ENCODE measurements at places on chromosomes 6 and 20.

GRCh38 chr20:50415516-50416268 lies 94.5 kb upstream of the PTPN1 start:
- DNase-seq = peak; percentile 89

- DNase-seq = no peak
These were observed 54.2 kb upstream of the ADGRF1 start for GRCh38 chr6:47096211-47096895.

DNA sequence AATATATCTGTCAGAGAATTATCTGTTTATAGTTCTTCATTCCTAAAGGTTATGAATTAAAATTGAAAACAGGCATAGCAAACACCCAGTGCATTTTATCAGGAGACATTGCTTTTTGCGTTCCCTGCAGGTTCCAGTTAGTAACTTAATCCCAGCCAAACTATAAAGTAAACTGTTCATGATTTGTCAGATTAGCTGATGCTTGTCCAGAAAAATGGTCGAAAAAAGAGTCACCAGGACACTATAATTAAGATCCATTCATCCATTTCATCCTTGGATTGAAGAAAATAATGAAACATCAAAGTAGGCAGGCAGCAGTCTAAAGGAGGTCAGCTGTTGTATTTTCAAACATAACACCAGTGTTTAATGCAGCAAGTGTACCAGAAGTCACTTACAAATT lies 75.9 kb downstream of the EPHA7 start:
- no peak for DNase-seq

DNA sequence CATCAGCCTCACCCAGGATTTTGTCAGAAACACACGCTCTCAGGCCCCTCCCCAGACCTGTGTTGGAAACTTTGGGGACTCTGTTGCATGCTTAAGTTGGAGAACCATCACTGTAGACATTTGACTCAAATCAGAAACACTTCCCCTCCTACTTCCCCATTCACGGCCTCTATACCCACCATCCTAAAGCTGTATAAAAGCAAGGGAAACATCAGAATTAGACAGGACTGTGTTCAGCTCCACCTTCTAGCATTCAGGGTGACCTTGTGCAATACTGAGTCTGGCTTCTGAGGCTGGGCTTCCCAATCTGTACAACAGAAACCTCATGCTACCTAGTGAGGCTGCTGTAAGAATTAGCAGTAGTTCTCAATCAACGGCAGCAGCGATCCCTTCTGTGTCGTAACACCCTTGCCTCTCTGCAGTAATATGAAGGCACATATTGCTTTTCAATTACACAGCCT lies 252.3 kb downstream of the LY86 start:
- DNase-seq = no peak

DNA sequence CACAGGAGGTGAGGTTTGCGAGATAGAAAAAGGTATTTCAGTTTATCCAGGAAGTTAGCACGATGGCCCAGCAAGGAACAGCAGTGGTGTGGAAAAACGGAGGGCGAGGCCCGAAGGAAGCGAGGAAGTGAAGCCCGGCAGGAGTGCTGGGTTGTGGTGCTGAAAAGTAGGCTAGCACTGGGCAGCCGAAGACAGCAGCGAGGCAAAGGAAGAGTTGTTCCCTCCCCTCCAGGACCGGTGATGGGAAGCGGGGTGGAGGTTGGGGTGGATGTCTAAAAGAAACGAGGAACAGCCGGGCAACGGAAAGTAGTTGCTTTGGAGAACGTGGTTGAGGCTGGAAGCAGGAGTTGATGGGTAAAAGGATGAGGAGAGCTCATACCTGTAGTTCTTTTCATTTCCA lies 1.4 kb downstream of the METTL24 start:
- DNase-seq = peak; percentile 83

DNA sequence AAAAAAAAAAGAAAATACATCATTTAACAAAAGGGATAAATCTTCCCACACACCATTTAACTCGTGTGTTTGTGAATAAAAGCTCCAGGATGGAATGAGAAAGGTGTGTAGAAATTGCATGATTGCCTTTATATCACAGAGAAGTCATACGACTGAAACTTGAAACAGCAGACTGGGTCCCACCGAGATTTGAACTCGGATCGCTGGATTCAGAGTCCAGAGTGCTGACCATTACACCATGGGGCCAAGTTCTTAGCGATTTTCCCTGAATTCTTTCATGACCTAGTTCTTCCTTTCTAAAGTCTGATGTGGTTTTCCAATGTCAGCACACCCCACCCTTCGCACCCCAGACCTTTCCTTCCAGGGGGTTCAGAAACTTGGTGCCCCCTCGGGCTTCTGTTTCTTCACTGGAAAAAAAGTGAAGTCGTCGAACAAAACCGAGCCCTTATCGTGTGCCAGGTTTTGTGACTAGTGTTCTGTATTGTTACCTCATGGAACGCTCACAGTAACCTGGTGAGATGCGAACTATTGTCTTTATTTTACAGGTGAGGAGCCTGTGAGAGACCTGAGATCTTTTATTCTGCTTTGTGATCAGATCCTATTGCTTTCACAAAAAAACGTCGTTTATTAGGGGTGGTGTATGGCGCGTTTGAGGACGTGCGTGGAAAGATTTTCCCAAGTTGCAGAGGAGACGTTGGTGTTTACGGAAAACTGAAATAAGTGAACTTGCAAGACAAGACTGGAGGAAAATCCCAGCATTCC lies 120.8 kb downstream of the OR2B2 start:
- peak; percentile 63 for DNase-seq

- DNase-seq = no peak
These were observed 102.7 kb downstream of the FIG4 start for GRCh38 chr6:109793792-109794191.

DNA sequence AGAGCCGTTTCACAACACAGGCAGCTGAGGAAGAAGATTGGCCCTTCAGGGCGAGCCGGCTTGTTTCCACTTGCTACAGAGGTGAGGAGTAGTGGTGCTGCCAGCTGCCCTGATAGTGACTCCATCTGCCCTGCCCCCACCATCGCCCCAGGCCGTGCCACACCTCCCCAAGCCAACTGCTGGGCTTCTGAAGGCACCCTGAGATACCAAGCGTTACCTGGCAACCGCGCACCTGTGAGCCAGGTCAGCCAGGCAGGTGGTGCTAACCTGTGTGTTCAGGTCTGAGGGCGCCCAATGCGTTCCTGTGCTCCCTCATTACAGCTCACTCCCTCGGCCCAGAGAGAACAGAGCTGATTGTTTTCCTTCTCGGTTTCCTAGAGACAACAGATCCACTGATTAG lies 299.1 kb upstream of the ID4 start:
- DNase-seq = no peak

GRCh38 chr6:31171931-31172905 lies 1.7 kb upstream of the POU5F1 start:
- DNase-seq = no peak

DNA sequence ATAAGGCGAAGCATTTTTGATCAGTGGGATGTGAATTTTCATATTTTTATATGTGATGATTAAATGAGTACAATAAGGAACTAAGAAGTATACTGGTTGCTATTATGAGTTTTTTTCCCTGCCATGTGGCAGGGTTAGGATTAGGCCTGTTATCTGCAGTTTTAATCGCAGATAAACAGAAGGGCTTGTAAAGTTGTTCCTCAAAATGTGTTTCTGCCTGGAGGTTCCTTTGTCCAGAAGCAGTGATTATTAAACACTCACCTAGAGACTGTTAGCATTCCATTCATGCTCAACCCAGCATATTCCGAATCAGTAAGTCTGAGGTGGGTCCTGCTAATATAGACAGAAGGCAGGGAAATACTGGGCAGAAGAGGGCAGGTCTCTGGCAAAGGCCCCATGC lies 316.0 kb downstream of the CLIC5 start:
- DNase-seq = no peak

- DNase-seq = no peak
These were observed 7.6 kb downstream of the BTN2A2 start for GRCh38 chr6:26390531-26390930.

DNA sequence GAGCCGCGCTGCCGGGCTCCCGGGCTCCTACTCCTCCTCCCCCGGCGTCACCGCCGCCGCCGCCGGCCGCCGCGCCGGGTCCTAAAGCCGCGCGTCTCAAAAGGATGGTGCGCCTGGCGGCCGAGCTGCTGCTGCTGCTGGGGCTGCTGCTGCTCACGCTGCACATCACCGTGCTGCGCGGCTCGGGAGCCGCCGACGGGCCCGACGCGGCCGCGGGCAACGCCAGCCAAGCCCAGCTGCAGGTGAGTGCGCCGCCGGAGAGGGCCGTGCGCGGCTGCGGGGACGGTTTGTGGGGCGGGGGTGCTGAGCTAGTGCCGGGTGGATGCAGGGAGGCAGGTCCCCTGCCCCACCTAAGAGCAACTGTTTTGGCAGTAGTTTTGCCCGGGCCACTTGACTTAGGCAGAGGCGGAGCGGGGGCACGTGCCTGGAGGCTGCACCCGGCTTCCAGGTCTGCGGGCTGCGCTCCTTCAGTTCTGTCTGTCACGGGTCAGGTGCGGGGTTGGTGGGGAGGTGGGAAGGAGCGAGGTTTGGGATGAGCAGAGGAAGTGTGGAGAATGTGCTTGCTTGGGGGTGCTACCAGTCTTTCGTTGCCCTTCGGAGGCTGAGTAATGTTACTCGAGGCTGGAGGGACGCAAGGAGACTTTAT lies 722 bp downstream of the ISM1 start:
- DNase-seq = peak; percentile 86

GRCh38 chr20:19757487-19758132 lies 448 bp upstream of the RIN2 start:
- peak; percentile 61 for DNase-seq

- DNase-seq = peak; percentile 87
These were observed 161.1 kb downstream of the FARS2 start for GRCh38 chr6:5422321-5422915.

DNA sequence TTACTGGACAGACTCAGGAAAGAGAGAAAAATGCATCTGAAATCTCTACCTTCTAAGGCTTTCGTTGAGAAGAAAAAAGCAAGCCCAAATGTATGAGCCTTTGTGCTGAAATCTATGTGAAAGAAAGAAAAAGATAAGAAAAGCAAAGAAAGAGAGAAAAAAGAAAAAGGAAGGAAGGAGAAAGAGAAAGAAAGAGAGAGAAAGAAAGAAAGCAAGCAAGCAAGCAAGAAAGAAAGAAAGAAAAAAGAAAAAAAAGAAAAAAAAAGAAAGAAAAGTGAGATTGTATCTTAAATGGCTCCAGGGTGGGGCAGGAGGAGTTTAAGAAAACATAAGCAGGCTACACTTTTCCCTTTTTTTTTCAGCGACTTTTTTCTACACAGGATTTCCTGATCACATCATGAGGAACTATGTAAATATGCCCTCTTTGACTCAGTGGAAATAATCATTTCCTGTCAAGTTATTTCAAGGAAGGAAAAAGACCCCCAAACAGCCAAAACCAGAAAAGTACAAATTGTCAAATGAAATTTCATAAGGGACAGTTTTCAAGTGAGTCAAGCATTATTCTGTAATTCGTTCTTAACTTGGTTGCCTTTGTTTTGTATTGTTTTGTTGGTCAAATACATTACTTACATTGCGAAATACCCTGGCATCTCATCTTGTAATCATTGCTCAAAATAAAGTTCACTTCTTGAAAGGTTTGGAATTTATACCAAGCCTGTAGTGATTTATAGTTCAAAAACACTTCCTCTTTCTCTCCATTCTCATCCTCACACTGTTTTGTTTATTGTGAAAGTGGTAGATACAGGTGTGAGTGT lies 79.5 kb upstream of the RNF217 start:
- no peak for DNase-seq

DNA sequence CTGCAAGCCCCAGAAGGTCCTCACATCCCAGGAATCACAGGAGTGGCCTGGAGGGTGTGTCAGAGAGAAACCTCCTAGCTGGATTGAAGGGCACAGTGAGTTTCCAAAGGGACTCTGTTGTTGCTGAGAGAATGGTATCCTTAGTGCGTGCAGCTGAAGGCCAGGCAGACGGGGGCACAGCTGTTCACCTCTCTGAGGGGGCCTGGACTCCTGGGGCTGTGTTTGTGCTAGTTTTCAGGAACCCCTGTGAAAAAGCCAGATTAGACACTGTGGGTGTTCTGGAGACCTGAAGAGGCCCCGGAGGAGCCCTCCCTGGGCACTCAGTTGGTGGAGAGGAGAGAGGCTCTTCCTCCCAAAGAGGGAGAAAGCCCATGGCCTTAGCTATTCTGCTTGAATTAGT lies 223.4 kb downstream of the FARS2 start:
- no peak for DNase-seq

GRCh38 chr6:118804091-118804490 lies 89.9 kb upstream of the ASF1A start:
- DNase-seq = no peak

DNA sequence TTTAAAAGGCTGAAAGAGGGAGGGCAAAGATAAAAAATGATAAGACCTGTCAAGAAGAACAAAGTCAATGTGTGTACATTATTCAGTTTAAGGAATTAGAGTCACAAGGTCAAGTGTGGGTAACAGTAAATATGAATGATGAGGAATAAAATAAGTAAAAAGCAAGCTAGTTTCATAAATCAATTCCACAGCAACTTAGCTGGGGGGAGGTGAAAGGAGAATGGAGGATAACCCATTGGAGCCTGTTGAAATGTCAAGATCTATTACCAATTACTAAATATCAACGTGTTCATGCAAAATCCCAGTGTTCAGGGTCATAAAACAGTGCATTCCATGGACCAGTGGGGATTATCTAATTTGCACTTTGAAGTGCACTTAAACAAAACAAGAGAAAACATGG lies 242.9 kb downstream of the TBX18 start:
- no peak for DNase-seq

- DNase-seq = no peak
These were observed 120.0 kb upstream of the RREB1 start for GRCh38 chr6:6987749-6988148.

DNA sequence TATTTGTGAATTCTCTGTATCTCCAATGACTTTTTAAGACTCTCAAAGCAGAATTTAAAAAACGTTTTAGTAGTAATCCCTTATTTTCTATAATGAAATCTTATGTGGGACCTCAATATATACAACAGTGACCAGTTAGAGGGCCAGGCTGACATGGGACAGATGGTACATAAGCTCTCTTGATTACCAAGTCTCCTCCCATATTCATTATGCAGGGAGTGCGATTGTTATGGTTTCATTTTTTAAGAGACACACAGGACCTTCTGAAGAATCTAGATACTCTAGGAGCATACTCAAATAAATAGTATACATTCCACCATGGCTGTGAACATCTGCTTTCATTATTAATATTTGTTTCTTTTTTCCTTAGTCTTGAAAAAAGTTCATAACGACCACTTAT lies 43.5 kb downstream of the GCLC start:
- no peak for DNase-seq

DNA sequence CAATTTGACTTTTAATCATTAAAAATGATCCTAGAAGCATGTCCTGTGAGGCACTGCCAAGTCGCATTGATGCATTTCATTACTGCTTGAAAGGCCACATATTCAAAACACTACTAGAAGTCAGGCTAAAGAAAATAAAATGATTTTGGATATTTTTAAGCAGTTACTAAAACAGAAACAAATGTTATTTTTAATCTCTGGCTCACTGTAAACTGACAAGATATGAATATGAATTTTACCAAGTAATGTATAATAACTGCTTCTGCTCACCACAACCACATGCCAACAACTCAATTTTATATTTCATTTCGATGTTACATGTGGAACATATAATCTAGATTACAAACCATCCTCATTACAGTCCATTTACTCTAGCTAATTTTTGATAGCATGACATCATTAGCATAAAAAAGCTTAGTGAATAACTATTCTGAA lies 90.6 kb downstream of the ATXN1 start:
- DNase-seq = no peak
